Cortex of kidney (tissue), 1 donor: ENCODE measurements at places on chromosomes 1 and 21.

GRCh38 chr1:57340334-57341070 is 83.4 kb downstream of the DAB1 start:
- no peak for DNase-seq

GRCh38 chr1:202794051-202794740 is 14.0 kb downstream of the KDM5B start:
- no peak for DNase-seq

DNA sequence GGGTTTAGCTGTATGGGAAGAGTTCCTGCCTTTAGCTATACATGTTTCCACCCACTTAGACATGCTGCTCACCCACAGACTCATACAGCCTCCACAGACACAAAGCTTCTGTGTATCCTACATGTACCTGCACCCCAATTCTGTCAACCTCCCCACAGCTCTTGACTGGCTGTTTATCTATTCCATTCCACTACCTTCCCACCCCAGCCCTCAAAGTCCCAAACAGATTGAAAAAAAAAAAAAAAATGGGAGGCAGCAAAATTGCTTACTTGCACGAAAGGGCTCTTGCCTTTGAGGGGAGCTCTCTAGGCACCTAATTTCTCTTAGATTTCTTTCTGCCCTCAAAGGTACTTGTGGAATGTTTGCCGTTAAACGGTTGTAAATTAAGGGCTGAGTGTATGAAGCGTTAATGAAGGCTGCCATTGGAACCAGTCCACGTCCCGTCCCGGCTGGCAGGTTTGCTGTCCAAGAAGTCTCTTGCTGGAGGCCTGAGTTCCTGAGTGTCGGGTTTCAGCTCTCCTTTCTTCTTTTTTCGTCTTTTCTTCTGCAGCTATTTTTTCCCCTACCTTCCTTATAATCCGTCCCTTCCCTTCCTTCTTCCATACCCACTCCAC is 43.6 kb downstream of the PBX1 start:
- no peak for DNase-seq

- no peak for DNase-seq
Measured at GRCh38 chr1:41842326-41842725, 76.4 kb downstream of the HIVEP3 start.

DNA sequence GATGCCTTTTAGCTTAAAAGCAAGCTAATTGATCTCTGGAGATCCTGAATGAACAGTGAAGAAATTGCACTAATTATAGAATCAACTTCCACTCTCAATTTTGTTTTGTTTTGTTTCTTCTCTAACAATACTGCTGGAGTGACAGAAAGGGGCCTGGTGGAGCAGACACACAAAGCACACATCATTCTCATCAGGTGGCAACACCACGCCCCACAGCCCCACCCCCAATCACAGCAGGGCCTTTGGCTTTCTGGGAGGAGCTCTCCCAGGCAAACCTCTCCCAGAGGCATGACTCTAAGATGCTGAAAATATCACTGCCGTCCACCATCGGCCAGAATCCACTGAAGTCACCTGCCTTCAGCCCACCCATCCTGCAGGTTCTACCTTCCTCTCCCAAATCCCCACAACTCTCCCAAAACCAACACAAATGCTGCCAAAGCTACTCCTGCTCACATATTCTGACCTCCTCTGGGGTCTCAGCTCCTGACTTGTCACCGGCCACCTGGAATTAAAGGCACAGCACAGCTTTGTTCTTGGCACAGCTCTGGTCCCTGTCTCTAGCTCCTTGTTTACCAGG is 120.7 kb downstream of the GRIK3 start:
- no peak for DNase-seq

GRCh38 chr21:42663200-42663750 is 9.9 kb downstream of the PDE9A start:
- no peak for DNase-seq

- DNase-seq, result no peak
Measured at GRCh38 chr1:103489935-103490334, 35.6 kb upstream of the RNPC3 start.

DNA sequence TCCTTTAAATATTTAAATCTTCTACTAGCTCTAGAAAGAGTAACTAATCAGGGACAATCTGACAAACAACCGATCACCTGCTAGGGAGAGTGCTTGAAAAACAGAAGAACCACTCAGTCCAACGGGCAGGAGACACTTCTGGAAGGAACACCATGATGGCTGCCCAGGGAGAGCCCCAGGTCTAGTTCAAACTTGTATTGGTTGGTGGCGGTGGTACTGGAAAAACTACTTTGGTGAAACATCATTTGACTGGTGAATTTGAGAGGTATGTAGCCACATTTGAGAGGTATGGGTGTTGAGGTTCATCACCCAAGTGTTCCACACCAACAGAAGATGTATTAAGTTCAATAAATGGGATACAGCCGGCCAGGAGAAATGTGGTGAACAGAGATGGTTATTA is 4.8 kb upstream of the WDR47 start:
- no peak for DNase-seq

GRCh38 chr21:26423511-26423910 is 149.6 kb downstream of the CYYR1 start:
- DNase-seq, result no peak

DNA sequence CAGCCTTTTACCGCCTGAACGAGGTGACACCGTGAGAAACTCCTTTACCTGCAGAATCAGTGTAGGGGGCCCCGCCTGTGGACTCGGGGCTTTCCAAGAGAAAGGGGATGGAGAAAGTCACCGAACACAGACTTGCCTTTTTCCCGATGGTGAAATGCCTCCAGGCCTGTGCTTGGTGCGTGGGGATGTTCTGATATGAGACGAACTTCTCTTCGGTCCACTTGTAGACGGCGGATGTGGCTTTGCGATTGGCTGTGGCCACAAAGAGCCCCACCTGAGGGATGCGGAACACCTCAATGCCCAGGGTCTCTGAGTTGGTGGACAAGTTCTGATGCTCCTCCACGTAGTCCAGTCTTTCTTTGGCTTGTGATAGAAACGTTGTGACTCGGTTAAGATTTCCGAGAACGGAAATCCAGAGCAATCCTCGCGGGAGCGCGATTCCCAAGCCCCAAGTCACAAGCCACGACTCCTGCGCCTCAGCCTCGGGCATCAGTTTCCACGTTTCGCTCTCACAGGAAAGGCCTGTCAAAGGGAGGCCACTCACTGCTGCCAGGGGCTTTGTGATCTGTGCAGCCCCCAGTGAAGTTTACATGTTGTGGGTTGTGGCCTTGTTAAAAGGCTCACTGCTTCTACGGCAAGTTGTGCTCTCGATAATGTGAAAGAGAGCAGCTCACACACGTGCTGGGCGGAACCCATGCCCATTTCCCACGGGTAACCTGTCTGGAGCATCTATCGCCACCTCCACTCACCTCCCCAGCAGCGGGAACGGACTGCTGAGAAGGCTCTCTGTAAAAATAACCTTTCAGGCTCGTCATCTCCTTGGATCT is 12.6 kb downstream of the KRTAP10-1 start:
- DNase-seq, result no peak

- no peak for DNase-seq
Measured at GRCh38 chr1:177008653-177009052, 155.9 kb downstream of the ASTN1 start.

- no peak for DNase-seq
Measured at GRCh38 chr1:64733581-64734286, 11.1 kb upstream of the RAVER2 start.

- no peak for DNase-seq
Measured at GRCh38 chr1:40860706-40861223, 1.4 kb downstream of the CITED4 start.

DNA sequence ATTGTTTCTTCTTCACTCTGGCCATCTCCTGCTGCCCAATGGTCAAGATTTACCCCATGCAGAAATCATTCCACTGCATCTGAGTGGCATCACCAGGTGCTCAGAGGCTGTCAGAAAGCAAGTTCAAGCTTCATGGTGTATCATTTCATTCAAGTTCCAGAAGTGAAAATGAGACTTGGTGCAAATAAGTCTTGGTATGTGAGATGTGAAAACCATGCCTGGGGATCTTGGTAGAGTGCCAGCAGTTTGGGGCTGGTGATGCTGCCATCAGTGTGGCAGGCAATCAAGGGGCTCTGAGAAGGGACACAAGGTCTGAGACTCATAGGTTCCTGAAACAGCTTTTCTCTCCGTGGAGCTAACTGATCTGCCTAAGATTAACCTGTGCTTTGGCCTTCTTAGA is 52.0 kb downstream of the CD2 start:
- no peak for DNase-seq

DNA sequence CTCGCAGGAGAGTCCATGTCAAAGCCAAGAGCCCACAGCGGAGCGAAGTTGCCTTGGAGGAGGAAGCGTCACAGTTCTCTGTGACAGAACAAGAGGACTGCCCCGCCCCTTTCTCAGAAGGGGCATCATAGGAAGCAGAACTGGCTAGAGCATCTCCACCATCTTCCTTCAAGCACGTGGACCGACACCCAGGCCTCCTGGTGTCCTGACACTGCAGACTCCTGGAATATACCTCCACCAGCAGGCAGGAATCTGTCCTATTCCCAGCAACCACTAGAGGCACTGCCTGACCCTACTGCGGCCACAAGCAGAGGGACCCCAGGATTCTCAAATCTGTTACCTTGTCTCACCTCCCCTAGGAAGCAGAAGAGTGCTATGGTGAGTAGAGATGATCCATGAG is 37.8 kb downstream of the GPA33 start:
- DNase-seq, result no peak

- no peak for DNase-seq
Measured at GRCh38 chr1:36446271-36446670, 4.0 kb downstream of the OSCP1 start.

DNA sequence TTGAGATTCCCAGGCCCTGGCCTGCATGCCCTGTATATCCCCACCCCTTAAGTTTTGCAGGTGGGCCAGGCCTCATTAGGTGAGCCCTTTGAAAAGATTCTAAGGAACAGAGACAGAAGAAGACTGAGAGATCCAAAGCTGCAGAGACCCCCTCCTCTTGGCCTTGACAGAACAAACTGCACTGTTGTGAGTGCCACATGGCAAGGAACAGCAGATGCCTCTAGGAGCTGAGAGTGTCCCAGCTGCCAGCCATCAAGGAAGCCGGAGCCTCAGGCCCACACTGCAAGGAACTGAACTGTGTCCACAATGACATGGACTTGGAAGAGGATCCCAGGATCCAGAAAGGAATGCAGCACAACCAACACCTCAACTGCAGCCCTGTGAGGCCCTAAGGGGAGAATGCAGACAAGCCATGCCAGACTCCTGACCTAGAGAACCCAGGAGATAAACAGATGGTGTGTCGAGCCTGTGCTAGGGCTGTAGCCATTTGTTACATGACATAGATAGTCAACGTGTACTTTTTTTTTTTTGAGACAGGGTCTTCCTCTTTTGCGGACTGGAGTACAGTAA is 182.7 kb downstream of the AJAP1 start:
- no peak for DNase-seq

DNA sequence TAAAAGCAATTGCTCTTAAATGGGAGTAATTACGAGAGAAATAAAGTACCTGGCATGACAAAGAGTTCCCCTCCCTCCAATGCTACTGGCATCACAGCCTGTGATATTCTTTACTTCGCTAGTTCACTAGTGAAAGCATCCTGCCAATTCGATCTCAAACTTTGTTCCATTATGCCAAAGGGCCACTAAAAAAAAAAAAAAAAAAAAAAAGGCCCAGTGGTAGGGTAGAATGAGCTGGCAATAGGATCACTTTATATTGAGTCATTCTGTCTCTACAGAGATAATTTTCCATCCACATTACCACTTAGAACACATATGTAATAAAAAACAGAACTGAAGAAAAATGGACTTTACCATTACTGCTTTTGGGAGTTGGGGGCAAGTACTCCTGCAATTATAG is 11.2 kb downstream of the PUM1 start:
- no peak for DNase-seq

GRCh38 chr21:34967509-34968289 is 81.4 kb downstream of the RUNX1 start:
- DNase-seq, result no peak

DNA sequence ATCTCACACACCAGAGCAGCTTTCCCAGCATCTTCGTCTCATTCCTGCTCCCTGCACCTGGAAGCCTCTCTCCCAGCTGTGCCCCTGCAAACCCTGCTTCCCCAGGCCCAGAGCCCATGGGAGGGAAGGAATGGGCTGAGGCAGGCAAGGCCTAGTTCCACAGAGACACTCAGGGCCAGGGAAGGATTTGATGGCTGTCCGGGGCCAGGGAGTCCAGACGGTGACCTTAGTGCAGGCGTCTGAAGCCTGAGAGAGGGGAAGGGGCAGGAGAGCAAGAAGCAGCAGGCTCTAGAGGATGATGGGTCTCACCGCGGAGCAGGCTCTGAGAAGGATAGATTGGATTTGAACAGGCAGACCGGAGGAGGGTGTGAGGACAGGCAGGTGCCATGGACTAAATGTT is 22.2 kb upstream of the TNNI1 start:
- no peak for DNase-seq

- no peak for DNase-seq
Measured at GRCh38 chr1:39711966-39712340, 20.7 kb upstream of the HPCAL4 start.

DNA sequence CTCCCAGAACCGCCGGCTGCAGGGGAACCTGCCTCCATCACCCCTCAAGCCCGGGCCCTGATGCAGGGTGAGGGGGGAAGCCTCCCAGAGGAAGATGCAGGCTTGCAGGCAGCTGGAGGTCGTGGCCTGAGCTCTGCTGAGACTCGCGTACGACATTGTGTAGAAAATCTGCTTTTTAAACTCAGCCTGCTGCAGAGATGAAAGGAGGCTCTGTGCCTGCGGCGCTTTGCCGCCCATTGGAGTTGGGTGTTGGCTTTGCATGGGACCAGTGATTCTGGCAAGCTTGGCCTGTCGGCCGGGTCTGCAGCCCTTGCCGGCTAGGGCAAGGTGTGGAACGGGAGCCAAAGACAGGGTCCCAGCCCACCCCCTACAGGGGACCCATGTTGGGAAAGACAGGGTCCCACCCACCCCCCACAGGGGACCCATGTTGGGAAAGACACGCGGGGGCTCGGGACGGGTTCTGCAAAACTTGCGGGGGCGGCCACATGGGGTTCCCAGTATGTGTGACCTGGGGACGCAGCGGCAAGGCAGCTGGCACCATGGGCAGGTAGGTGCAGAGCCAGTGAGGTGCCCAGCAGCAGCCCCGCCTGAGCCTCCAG is 55.6 kb downstream of the SLX9 start:
- no peak for DNase-seq
